ENCODE measurements at places on chromosomes 12 and 14. TPM values are rescaled to one million over a fixed set of nuclear protein-coding genes. Genes with fewer than 3 reads are reported as not detected.

Gene OR4K2
- total RNA-seq: not detected

Gene C12orf43
- 35.4 TPM for total RNA-seq

Gene PCBP2
- total RNA-seq: 306 TPM

Gene RNASE3
- total RNA-seq: not detected

Gene EIF2S3B
- 0.63 TPM for total RNA-seq

Gene KCNH5
- total RNA-seq: not detected

Gene KLRB1
- not detected for total RNA-seq

Gene TIGAR
- total RNA-seq: 3.7 TPM

Gene GLT1D1
- not detected for total RNA-seq

Gene TBC1D30
- 16.8 TPM for total RNA-seq

Gene KRT73
- not detected for total RNA-seq
